ENCODE measurements at places on chromosomes 1 and 21.

GRCh38 chr1:48246727-48247126 lies 24.2 kb downstream of the SLC5A9 start:
- no peak for DNase-seq

DNA sequence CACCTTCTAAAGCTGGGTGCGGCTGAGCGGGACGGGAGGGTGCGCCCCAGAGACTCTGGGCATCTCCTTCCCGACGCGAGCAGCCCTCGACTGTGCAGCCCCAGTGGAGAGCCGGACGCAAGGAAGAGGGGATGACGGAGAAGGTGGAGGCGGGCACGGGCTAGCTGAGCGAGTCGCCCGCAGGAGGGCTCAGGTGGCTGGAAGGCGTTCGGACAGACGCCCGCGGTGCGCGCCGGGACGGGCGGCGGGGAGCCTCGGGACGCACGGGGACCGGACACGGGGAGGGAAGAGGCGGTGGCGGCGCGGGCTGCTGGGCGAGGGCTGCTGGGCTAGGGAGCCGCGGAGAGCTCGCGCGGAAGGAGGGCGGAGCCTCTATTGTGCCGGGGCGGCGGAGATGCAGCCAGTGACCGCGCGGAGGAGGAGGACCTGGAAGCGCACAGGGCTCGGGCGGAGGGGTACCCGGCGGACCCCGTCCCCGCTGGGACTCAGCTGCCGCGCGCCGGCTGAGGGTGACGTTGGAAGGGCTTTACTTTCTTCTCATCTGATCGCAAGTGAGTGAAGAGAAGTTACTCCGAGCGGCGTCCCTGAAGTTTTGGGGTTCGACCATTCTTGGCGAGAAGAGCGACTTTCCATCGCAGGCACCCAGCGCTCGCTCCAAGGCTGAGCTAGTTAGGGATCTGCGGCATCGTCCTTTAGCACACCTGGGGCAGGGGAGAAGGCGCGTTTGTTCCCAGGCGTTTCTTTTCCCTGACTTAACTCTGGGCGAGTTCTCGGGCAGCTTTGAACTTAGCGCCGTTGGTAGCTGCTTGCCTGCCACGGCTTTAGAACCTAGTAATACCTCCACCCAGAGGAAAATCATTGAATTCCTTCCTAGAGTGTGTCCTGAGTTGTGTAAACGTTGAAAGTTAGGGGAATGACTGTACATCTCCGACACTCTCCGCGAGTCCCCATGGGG lies at the start of gene OLFML2B:
OLFML2B (minus strand) TSS at position 323 of the 955 bp plus-strand sequence. CDS start 439 bp downstream, outside the sequence.
- DNase-seq = peak; percentile 65

GRCh38 chr21:23475281-23476219 lies 2131.7 kb downstream of the MRPL39 start:
- no peak for DNase-seq

GRCh38 chr1:67803380-67804279 lies 29.6 kb downstream of the GNG12 start:
- DNase-seq = no peak

DNA sequence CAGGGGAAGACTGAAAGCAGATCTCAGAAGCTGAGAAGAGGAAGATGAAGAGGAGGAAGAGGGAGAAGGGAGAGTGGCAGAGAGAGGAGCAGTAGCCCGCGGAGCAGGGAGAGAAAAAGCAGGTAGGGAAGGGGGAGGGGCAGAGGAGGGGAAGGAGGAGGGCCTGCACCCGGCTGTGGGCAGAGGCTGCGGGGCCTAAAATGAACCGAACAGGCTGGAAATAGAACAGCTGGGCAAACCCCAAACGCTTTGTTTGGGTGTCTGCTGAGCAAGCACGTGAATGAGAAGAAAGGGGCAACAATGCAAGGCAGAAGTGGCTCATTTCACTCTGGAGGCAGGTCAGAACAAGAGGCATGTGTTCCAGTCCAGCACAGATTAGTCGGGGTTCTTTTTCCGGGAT lies 33.5 kb downstream of the KCNC4 start:
- no peak for DNase-seq

DNA sequence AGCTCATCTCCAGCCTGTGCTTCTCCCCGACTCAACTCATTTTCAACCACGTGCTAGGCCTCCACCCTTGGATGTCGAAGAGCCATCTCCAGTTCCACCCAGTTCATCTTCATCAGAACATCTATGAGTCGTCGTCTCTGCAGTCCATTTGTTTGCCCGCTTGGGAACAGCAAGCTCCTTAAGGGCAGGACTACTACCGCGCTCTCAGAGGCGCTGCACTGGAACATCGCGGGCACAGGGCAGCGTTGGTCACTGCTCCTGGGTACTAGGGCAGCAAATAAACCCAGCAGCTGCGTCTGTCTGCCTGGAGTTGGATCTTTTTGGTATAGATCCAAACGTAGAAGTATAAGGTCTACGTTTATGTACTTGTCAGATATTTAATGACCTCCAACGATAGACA lies 478 bp upstream of the PRDM2 start:
- DNase-seq = no peak

- DNase-seq = peak; percentile 63
Measured at GRCh38 chr1:234969581-234970400, 158.8 kb downstream of the TOMM20 start.

- no peak for DNase-seq
Measured at GRCh38 chr21:9008636-9009035, 1512.7 kb upstream of the TPTE start.

DNA sequence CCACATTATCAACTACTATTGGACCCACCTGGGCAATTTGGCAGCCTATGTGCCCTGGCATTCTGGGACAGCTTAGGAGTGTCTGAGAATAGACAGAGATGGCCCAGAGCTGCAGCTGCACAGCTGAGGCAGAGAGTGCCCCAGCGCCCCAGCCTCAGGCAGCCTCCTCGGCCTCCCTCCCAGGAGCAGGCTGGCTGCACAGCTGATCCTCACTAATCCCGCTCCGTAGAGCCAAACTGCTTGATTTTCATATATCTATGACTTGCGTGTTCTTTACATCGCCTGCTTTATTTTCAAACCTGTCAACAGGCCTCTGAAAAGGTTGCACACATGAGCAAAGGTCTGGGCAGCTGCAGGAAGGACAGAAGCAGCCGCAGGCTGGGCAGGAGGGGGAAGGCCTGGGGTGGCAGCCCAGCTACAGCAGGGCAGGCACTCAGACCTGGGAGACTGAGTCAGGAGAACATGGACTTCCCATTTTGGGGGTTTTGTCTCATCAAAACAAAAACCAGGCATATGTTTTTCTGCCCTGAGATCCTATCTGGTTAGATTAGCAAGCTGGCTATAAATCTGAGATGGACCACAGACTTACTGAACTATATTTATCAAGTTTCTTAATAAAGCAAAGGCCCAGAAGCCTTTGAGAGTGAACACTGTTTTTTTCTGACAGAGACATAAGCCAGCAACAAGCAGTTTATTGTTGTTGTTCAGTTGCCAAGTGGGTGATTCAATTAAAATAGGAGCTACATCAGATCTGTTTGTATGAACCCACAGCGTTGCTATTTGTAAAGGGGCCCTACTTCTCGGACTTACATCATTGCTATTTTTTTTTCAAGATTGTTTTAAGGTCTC lies 301.8 kb upstream of the DUSP10 start:
- no peak for DNase-seq

DNA sequence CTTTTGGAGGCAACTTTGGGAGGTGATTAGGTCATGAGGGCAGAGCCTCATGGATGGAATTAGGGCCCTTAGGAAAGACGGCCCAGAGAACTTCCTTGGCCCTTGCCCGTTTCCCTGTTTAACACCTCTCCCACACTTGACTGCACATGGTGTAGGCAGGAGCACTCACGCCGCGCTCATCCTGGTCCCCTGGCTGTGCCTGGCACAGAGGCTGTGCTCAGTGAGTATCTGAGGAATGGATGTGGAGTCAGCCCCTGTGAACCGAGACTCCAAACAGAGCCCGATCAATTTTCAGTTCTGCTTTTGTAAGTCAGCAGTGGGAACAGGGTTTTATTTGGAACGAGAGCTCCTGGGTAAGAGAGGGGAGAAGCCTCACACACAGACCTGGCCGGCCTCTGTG lies 29.8 kb upstream of the ETV3 start:
- DNase-seq = no peak

- no peak for DNase-seq
Measured at GRCh38 chr1:221187174-221187573, 307.9 kb downstream of the HLX start.

- DNase-seq = no peak
Measured at GRCh38 chr1:216034506-216034905, 388.7 kb downstream of the USH2A start.

GRCh38 chr1:212450331-212450881 lies 17.7 kb downstream of the NENF start:
- DNase-seq = no peak

DNA sequence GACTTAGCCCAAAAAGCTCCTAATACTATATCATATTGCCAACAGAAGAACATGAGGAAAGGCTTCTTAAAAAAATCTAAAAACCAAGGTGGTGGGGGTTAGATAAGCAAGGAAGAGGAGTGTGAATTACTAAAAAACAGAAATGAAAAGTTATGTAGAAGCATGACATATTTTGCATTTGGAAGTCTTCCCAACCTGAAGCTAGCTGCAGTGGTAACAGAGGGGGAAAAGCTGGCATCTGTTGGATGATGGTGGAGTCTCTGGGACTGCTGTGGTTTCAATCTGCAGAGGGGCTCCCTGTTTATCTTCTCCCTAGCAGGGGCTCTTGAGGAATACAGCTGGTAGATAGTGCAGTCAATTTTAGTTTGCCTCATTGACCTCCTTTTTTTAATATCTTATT lies 249.2 kb upstream of the KIAA0040 start:
- no peak for DNase-seq

GRCh38 chr1:117017648-117018047 lies 16.1 kb downstream of the CD101 start:
- no peak for DNase-seq

GRCh38 chr21:44513389-44514217 lies 26.4 kb downstream of the KRTAP10-1 start:
- DNase-seq = no peak

Measured in uterus (tissue), 4 donors.